ENCODE measurements at places on chromosomes 6 and 20.

- DNase-seq = no peak
These were observed at the start of gene EBF4 for GRCh38 chr20:2692036-2692885. Gene EBF4 (plus strand): TSS chr20:2692780. CDS start chr20:2693646, 866 bp downstream.

DNA sequence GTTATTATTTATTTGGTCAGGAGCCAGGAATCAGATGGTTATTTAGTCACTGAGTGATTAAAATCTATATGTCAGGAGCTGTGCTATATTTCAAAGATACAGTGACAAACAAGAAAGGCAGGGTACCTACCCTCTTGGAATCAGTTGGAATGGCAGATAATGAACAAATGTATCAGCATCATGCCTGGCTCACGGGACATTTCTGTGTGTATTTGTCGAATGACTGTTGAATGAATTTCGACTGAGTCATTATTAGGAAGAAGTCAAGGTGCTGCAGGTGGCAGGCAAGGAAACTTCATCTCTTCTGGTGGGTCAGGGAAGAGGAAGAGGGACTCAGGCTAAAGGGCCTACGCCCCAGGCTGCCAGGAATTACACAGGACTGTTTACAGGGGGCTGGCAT, 13.6 kb downstream of the PKIG start:
- no peak for DNase-seq

- DNase-seq = peak; percentile 15
These were observed 587 bp downstream of the PDSS2 start for GRCh38 chr6:107458672-107459282.

DNA sequence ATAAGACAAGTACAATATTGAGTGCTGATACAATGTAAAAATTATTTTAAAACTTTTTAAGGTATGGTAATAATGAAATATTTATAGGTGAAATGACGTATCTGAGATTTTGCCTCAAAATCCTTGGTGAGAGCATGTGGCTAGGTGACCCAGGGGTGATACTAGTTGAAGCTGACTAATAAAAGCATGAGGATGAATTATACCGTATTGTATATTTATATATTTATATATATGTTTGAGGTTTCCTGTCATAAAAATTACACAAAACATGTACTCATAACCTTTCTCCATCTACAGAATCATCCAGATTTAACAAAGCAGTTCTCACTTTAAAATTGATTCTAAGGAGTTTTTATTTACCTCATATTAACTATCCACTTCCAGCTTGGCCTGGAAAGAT, 358.1 kb downstream of the CDKAL1 start:
- no peak for DNase-seq

- DNase-seq = no peak
These were observed 507.7 kb downstream of the PREX1 start for GRCh38 chr20:48319943-48320584.

DNA sequence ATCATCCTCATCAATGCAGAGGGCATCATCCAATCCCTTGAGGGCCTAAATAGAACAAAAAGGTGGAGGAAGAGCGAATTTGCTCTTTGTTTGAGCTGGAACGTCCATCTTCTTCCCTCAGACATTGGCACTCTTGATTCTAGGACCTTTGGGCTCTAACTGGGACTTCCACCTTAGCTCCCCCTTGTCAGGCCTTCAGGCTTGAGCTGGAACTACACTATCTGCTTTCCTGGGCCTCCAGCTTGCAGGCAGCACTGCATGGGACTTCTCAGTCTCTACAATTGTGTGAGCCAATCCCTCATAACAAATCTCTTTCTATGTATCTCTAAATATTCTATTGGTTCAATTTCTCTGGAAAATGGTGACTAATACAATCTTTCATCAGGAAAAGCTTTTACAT, 155.4 kb downstream of the MCHR2 start:
- no peak for DNase-seq

- peak; percentile 36 for DNase-seq
These were observed 96.0 kb downstream of the CEBPB start for GRCh38 chr20:50286609-50287008.

GRCh38 chr6:44732243-44732642, 344.7 kb downstream of the CDC5L start:
- DNase-seq = no peak

- DNase-seq = no peak
These were observed 48.3 kb downstream of the ADGRF1 start for GRCh38 chr6:46993846-46994245.

DNA sequence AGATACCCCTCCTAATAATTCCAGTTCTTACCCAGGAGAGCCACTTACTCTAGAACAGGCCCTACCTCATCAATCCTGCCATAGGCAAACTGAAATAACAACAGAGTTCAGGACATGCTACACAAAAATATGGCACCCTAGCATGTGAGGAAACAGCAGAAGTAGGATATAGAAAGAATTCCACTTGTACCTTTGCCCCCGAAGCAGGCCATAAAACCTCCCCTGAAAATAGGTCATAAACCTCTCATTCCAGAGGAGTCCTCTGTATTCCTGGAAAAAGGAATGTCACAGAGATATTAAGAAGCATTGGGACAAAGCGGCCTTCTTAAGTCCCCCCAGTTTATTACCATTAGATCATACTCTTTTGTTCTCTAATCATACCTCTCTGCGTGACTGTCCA, 504.3 kb upstream of the MARCKS start:
- no peak for DNase-seq

DNA sequence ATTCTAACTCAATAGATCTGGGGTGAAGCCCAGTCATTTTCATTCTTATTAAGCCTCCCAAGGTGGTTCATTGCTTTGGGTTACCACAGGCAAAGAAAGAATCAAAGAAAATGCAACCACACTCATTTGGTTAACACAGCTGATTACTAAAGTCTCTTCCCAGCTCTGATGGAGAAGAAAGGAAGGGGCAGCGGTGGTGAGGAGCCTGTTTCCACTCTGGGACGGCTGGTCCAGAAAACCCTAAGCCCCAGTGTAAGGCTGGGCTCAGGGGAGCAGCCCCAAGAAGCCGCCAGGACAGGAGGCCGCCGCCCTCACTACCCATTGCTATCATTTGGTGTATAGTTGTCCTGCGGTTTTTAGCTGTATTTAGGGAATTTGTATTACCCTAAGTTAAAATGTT, 226.9 kb downstream of the CD83 start:
- DNase-seq = no peak

DNA sequence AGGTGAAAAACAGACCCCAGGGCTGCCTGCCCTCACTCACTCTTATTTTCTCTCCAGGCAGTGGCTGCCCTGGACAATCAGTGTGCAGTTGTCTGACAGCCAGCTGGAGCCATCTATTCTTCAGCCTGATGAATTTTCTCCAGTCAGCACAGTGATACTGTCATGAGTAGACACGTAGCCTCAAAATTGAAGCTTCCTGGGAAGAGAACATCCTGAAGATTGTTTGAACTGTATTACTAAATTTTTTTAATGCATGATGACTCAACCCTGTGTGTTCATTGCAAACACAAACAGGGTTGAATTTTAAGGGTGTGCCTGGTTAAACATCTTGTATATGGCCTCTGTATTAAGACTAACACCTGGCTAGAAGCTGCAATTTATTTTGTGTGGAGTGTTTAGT, 49.8 kb upstream of the STXBP5 start:
- DNase-seq = no peak

DNA sequence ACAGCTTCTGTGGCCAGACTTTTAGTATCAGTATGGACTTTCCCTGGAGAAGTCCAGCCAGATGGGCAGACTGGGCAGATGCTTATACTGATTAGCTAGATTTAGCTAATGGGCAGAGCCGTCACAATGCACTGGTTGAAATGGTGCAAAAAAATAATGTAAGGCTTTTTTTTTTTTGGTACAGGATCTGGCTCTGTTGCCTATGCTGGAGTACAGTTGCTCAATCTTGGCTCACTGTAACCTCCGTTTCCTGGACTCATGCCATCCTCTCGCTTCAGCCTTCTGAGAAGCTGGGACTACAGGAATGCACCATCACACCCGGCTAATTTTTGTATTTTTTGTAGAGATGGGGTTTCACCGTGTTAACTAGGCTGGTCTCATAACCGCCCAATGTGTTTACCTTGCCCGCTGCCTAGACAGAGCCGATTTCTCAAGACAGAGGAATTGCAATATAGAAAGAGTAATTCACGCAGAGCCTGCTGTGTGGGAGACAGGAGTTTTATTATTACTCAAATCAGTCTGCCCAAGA, 16.4 kb upstream of the KIFC1 start:
- DNase-seq = no peak

DNA sequence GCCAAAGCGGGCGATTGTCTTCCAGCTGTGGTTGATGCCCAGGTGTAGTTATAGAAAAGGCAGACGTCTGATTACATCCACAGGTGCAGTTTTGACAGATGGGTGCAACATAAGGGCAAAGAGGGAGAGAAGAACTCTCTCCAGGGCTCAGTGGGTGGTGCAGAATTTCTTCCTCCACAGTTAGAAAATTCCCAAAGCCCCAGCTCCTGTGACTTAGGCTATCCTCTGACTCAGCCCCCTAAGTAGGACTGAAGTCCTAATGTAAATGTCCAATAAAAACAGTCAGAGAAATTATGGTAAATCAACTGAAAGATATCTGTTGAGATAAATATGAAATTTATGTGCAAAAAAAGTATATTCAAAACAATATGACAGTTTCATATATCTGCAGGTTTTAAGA, 31.4 kb downstream of the LYRM4 start:
- no peak for DNase-seq

GRCh38 chr20:61871160-61871559, 194.5 kb downstream of the TAF4 start:
- DNase-seq = no peak

DNA sequence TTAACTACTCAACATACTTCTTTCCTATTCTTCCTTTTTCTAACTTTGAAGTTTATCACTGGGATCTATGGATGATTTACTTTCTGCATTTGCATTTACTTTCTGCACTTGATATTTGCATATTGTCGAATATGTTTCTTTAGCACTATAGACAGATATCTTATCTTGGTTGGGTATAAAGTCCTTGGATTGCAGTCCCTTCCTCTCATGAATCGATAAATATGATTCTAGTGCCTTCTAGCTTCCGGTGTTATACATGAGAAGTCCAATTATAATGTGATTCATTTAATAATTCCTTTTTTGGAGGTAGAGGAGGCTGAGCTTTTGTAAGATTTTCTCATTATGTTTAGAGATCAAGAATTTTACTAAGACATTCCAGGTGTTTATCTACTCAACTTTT, 321.2 kb upstream of the RUNX2 start:
- no peak for DNase-seq

DNA sequence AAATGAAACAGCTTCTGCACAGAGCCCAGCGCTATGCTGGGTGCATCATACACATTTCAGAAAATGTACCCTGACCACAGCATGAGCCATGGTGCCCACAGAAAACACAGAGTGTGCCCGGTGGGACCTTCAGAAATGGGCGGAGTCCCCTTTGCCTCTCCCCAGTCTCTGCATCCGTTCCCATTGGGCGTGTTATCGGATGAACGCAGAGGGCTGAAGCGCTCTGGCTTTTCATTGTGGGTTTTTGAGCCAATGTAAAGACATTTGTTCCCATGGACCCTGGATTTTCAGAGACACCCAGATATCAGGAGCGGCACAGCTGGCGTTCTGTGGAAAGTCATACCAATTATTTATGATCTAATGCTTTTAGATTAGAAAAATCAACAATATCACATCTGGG, 99.8 kb downstream of the DACT2 start:
- DNase-seq = no peak

- no peak for DNase-seq
These were observed 54.0 kb upstream of the TNFRSF21 start for GRCh38 chr6:47363736-47364135.

GRCh38 chr6:158279615-158280014, 32.6 kb upstream of the TULP4 start:
- no peak for DNase-seq

DNA sequence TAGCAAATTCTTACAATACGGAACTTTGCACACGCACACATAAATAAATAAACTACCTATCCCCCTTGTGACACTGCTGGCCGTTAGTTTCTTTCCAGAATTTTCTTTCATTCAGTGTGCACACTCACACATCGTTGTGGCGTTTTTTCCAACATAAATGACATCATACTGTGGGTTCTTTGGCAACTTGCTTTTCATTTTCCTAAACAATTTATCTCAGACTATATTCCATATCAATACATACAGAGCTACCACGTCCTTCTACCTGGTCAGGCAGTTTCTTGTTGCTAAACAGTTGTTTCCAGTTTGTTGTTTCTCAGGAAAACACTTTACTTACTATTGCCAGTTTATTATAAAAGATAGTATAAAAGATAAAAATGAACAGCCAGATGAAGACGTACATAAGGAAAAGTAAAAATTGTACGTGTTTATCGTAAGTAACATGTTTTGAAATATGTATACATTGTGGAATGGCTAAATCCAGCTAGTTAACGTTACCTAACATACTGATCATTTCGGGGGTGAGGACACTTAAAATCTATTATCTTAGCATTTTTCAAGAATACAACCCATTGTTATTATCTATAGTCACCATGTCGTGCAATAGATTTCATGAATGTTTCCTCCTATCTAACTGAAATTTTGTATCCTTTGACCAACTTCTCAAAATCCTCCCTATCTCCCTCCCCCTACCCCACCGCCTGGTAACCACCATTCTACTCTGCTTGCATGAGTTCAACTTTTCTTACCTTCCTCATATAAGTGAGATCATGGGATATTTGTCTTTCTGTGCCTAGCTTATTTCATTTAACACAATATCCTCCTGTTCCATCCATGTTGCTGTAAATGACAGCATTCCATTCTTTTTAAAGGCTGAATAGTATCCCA, 1.2 kb upstream of the TP53RK start:
- DNase-seq = no peak

GRCh38 chr6:44151348-44152108, 7.1 kb upstream of the CAPN11 start:
- DNase-seq = no peak

GRCh38 chr6:92243315-92243714, 1176.0 kb downstream of the EPHA7 start:
- no peak for DNase-seq

DNA sequence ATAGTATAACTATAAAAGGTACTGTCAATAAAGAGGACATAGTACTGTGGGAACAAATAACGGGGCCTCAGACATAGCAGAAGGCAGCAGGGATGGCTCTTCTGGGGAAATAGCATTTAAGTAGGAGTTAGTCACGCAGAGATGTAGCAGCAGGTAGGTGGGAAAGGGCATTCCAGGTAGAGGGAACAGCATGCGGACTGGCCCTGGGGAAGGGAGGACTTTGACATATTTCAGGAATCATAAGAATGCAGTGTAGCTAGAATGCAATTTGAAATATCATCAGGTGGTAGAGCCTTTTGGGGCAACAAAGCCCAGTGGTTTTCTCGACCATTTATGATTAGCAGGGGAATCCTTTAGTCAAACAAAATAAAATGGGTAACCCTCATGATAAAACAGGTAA, 191.1 kb downstream of the SLC24A3 start:
- DNase-seq = no peak

- DNase-seq = peak; percentile 50
These were observed 48.1 kb downstream of the CHMP4B start for GRCh38 chr20:33859157-33859695.

Data from GM12864 (cell line).